Stimulated activated CD4-positive, alpha-beta T cell treated with anti-CD3 and anti-CD28 coated beads, TNF-alpha, amount 100 ng/mL, for 1 hour (primary cell): ENCODE measurements at places on chromosomes 4 and X.

- DNase-seq: no peak
Observed at GRCh38 chrX:63746278-63746677, 38.7 kb downstream of the ARHGEF9 start.

DNA sequence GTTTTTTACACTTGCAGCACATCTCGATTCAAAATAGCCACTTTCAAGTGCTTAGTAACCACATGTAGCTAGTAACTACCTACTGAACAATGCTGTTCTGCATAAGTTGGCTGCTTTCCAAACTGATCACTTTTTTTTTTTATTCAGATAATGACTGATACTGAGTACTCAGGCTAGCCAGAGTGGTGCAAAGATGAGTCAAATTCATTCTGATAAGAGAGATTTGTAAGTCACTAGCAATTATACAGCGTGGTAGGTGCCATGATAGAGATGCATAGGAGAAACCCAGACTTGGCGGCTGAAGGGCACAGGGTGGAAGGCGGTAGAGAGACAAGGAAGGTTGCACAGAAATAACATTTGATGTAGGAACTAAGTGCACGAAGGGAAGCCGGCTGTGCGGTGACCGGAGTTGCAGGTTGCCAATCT is 357 bp upstream of the IGBP1 start:
- DNase-seq: no peak

DNA sequence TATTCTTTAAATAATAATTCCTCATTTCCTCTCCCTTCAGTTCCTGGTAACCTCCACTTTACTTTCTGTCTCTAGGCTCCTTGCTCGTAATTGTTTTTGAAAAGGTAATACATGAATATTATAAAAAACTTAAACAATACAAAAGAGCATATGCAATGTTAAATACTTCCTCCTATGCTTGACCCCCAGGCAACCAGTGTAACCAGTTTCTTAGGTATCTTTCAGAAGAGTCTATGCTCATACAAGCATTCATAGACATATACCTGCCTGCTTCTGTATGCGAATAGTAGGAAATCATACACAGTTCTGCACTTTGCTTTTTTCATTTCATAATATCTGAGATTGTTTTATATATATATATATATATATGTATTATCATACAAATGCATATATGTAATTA is 2.6 kb upstream of the MID2 start:
- DNase-seq: no peak

- DNase-seq: no peak
Observed at GRCh38 chr4:73224886-73225285, 33.7 kb downstream of the ANKRD17 start.

- no peak for DNase-seq
Observed at GRCh38 chr4:101081695-101082369, 265.5 kb downstream of the PPP3CA start.

DNA sequence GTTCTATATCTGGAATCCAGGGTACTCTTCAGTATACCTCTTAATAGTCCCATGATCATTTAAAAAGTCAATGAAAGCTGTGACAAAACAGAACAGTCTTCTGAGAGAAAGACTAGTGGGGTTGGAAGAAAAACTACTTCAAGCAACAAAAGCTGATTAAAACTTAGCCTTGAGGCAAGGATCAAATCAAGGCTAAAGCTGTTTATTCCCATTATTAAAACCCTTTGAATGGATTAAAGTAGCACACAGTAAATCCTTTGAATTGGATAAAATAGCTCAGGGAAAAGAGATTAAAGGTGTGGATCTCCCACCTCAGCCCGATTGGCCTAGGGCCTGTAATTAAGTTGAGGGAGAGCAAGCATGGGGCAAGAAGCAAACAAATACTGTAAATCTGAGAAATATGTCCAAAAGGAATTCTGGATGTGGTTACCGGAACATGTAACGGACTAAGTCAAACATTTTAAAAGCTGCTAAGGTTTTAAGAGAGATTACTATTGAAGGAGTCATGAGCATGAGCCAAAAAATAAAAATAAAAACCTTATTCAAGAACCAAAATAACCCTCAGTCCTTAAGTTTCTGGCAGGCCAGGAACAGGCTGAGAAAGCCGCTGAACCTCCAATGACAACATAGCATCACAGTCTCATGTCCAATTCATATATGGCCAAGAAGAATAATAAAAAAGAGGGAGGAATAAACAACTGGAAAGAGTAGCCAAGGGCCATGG is 257.3 kb upstream of the NEIL3 start:
- DNase-seq: no peak

GRCh38 chr4:15037923-15038541 is 35.8 kb downstream of the CPEB2 start:
- no peak for DNase-seq

DNA sequence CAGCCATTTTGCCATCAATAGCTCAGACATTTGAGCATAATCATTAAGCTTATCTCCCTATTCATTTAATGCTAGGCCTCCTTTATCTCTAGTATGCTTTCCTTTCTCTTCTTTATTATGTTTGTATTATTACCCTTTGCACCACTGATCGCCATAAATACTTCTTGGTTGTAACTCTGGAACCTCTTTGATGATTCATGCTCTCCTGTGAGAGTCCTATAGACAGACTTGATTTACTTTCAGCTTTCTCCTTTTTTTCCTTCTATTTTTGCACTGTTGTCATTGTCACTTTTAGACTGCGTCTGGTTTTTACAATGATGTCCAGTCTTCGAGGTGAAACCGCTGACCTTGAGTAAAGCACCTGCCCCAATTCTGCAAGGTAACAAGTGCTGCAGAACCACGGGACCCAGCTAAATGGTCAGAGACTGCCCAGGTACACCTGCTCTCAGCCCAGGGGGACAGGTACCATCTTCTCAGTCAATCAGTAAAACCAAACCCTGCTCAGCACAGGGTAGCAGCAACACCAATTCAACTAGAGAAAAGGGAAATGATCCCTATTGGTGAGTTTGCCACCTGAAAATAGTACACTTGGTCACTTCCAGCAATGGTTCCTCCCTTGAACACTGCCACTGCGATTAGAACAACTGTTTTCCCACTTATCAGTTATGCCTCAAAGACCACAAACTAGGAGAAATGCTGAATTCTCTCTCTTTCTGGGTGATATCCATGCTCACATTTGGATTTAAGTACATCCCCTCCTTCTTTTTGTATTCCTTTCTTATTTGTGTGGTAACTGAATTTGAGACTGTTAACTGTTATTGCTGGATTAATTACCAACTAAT is 125.1 kb downstream of the MAML3 start:
- DNase-seq: no peak

- DNase-seq: no peak
Observed at GRCh38 chr4:29549342-29549741, 1170.8 kb upstream of the PCDH7 start.

GRCh38 chr4:101148551-101148950 is 198.8 kb downstream of the PPP3CA start:
- no peak for DNase-seq

DNA sequence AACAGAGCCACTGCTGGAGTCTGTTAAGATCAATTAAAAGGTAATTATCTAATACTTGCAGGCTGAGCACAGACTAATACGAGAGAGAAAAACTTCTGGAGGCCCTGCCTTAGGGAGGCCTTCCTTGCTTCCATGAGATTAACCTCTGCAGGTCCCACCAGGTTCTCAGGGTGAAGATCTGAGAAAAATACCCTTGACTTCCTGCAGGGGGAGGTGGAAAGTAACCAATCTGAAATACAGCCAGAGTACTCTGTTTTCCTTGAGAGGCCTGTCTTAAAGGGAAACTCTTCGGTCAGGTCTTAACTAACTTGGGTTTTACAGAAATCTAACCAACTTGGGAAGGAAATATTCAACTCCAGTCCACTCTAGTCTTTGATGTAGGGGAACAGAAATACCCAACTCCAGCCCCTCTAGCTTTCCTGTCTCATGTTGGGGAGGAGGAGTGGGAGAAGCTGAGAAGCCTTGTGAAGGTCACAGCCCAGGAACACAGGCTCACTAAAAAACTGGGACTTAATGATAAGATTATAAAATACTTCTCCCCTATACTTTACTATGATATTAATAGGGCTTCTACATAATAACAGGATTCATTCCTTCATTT is 77.1 kb downstream of the TBCK start:
- DNase-seq: no peak

GRCh38 chr4:19298998-19299397 is 952.7 kb upstream of the SLIT2 start:
- DNase-seq: no peak

GRCh38 chrX:101368800-101369199 is 17.2 kb downstream of the BTK start:
- no peak for DNase-seq

GRCh38 chr4:11589676-11590075 is 161.0 kb upstream of the HS3ST1 start:
- no peak for DNase-seq

DNA sequence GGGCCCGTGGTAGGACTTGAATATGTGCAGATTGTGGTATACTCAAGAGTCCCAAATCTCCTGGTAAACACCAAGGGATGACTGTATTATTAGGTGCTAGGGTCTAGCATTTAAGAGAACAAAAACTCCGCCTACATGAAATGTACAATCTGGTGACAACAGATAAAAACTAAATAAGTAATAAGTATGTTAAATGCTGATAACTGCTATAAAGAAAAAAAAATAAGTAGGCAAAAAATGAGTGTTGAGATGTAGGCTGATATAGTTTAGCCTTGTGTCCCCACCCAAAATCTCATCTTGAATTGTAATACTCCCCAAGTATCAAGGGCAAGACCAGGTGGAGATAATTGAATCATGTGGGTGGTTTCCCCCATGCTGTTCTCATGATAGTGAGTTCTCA is 23.4 kb downstream of the OTUD4 start:
- no peak for DNase-seq

DNA sequence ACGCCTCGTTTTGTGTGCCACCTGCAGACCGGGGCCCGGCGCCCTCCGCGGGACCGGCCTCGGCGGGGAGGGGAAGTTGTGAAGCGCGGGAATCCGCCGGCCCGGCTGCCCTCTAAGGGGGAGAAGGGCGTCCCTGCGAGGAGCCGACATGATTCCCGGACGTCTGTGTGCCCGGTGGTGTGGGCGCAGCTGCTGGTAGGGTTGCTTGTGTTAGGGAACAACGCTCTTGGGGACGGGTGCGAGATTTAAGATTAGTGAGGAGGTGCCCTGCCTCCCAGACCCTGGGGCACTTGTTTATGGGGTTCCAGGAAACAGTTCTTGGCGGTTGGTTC is 627 bp downstream of the CDKN2AIP start:
- DNase-seq: no peak

DNA sequence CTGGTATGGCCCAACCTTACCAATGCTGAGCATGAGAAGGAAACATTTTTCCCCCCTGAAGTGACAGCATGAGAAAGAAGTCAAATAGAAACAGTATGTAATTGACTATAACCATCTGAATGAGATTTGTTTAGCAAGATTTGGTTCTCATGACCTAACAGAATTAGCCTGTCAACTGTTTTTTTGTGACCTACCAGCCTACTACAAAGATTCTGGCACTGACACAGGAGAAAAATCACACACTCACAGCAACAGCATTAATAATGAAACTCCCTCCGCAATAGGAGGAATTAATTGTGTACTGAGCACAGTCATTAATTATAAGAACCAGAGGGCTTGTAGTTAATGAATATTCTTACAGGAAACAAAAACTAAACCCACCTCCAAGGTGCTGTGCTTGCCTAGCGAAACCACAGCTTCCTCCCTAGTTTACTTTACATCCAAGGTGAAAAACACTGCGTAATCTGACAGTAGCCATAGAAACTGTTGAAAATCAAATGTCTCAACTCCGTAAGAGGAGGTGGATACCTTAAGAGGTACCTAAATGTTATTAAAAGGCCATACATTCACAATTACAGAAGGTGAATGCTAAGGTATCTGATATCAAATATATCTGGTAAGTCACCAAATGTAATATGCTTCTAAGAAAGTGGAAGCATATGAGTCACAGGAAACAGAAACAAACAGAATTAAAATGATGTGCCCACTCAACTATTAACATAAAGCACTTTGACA is 34.9 kb downstream of the MMRN1 start:
- no peak for DNase-seq

- no peak for DNase-seq
Observed at GRCh38 chrX:3119376-3119775, 78.1 kb downstream of the ARSF start.

DNA sequence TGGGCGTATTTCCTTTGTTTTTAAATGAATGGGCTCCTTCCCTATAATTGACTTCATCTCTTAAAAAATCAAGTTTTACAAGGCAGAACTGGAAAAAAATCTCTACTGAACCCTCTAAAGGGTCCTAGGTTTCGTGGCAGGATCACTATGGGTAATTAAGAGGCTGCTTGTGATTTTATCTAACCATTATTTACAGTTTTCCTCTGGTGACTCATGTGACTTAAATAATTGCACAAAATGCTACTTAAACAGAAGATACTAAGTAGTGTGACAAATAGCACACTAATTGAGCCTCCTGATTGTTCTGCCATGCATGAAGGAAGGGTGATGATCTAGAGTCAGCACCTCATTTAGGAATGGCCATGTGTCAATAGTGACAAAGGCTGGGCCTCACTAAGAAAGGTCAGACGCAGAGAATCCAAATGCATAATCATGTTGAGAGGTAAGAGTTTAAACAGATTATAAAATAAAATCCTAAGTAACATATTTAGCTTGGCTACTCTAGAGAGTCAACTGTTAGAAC is 35.5 kb downstream of the OFD1 start:
- DNase-seq: no peak

GRCh38 chrX:113048896-113049295 is 208.3 kb upstream of the AMOT start:
- no peak for DNase-seq

DNA sequence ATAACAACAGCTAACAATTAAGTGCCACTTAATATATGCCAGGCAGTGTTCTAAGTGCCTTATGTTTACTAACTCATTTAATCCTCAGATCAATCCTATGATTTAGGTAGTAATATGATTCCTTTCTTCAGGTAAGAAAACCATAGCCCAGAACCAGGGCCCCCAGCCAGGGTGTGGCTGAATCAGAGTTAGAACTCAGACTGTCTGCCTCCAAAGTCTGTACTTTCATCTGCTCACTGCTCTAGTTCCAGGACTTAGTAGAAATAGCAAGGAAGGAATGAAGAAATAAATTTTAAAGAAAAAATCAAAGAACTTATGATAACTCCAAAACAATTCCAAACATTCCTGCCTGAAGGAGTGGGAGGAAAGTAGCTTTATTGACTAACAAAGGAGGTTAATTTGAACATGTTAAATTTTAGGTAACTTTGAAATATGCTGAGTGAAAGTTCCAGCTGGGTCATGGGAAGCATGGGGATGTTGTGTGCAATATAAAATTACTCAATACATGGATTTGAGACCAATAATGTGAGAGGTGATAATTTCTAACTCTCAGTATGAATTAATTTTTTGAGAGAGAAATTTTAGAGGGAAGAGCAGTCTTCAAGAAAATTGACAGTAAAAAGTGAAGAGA is 8.8 kb upstream of the ADH1C start:
- no peak for DNase-seq

GRCh38 chrX:1215123-1215823 is 2.8 kb upstream of the CRLF2 start:
- no peak for DNase-seq

DNA sequence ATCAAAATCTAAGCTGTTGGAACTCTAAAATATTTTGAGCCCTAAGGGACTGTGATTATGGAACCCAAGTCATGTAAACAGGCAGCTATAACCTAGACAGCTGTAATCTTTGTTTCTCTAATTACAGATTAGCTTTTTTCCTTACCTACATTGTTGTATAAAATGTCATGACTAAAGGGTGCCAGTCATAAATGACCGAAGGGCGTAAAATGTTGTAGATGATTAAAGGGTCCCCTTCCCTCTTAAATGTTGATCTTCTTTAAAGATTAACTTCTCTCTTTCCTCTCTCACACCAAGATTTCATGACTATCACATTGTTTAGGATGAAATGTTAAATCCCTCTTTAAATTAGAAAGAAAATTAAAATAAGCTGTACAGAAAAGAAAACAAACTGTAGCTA is 659.4 kb upstream of the NR3C2 start:
- DNase-seq: no peak

GRCh38 chr4:109864134-109864533 is 16.2 kb downstream of the LRIT3 start:
- DNase-seq: no peak
